ENCODE measurements at places on chromosomes 2 and 18.
A peak's percentile ranks its signal among the peaks of the same experiment; 100 is the strongest.

- H3K27me3 ChIP-seq, result peaks cover 12% of the 10 kb centered on the region
- H3K27ac ChIP-seq, result peak overlapping the region; percentile 9
- H3K36me3 ChIP-seq, result peaks cover 3% of the 10 kb centered on the region
- no peak for DNase-seq
These were observed 58.6 kb downstream of the ZEB2 start for GRCh38 chr2:144461308-144461766.

GRCh38 chr2:12265646-12266045, 451.1 kb upstream of the TRIB2 start:
- peaks cover 33% of the 10 kb centered on the region for H3K4me1 ChIP-seq
- peaks cover 2% of the 10 kb centered on the region for H3K36me3 ChIP-seq
- no peak for DNase-seq
- no peaks in the 10 kb centered on the region for H3K27me3 ChIP-seq
- H3K4me3 ChIP-seq, result no peak overlapping the region

- H3K4me3 ChIP-seq, result peak overlapping the region; percentile 77
- H3K36me3 ChIP-seq, result no peaks in the 10 kb centered on the region
- peak; percentile 39 for DNase-seq
- no peak overlapping the region for H3K27ac ChIP-seq
- peaks cover 14% of the 10 kb centered on the region for H3K27me3 ChIP-seq
These were observed 230.9 kb upstream of the SMAD2 start for GRCh38 chr18:48161191-48161910.

- no peaks in the 10 kb centered on the region for H3K36me3 ChIP-seq
- no peak overlapping the region for H3K27ac ChIP-seq
- DNase-seq, result no peak
- H3K27me3 ChIP-seq, result no peaks in the 10 kb centered on the region
- H3K4me3 ChIP-seq, result no peak overlapping the region
These were observed 122.3 kb downstream of the MEMO1 start for GRCh38 chr2:31888550-31888949.

DNA sequence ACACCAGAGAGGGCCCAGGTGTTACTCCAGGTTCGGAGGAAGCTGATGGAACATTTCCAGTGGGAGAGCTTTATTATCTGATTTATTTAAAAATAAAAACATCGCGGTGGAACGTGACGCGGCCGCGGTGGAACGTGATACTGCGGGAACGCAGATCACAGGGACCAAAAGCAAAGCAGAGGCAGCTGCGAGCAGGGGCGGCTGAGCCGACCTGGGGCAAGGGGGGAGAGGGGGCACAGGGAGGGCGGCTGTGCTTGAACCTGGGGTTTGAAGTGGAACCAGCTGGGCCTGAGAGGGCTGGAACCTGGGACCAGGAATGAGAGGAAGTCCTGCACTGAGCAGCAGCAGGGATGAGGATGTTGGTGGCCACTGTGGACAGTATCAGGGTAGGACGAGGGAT, 583.5 kb upstream of the SALL3 start:
- no peak overlapping the region for H3K27ac ChIP-seq
- DNase-seq, result no peak
- H3K4me3 ChIP-seq, result no peak overlapping the region
- H3K27me3 ChIP-seq, result peaks cover 5% of the 10 kb centered on the region

DNA sequence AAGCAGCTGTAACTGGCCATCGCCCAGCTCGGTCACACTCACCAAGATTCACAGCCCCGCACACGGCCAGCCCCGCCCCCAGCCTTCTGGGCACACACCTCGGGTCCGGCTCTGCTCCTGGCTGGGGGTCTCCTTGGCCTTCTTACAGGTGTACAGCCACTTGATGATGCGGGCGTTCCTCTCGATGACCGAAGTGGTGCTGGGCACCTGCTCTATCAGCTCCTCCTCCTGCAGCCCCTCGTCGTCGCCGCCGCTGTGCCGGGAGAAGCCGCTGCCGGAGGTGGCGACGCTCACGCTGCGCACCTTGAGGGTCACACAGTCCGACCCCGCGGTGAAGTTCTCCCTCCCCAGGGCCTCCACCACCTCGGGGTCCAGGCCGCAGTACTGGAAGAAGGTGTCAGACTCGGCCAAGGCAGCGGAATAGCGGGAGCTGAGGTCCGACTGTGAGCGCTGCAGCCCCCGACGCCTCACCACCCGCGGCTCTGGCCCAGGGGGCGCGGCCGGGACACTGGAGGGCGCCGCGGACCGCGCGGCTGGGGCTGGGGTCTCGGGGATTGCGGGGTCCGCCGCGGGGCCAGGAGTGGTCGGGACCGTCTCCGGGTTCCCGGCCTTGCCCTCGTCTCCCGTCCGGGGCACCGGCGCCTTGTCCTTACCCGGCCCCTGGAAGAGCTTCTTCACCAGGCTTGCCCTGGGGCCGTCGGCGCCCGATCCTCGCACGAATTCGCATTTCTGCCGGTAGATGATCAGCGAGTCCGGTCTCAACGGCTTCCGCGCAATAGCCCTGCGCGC, 769 bp downstream of the FAM110C start:
- no peak overlapping the region for H3K27ac ChIP-seq
- peaks cover 2% of the 10 kb centered on the region for H3K36me3 ChIP-seq
- H3K27me3 ChIP-seq, result peaks cover 69% of the 10 kb centered on the region

DNA sequence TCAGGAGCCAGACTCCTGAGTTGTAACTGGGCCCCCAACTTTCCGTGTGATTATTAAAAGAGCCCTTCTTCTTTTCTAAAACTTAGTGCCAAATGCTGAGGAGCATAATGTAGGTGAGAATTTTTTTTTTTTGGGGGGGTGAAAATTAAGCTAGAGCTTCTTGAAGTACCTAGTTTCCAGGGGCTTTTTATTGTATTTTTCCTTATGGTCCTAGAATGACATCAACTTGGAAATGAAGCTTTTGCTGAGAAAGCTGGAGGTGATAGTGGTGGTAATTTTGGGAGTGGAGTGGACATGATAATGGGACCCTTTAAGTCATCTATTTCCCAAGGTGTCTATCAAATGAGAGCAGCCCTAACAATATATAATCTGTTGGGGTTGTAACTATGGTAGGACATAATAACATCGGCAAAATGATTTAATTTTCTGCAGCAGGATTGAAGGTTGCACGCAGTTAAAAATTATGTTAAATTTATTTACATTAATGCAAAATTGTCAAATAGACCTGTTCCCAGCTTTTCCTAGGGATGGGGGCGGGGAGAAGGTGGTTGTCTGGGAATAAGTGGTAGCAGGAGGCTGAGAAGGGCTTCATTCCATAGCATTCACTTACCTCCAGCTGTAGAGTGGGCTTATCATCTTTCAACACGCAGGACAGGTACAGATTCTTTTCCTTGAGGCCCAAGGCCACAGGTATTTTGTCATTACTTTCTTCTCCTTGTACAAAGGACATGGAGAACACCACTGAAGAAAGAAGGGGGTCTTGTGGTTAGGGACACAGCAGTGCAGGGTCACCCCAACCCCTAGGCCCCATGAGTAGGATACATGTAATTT, 5.7 kb downstream of the IL1B start:
- H3K4me1 ChIP-seq, result peaks cover 4% of the 10 kb centered on the region
- no peak for DNase-seq
- peaks cover 44% of the 10 kb centered on the region for H3K27me3 ChIP-seq
- peaks cover 5% of the 10 kb centered on the region for H3K36me3 ChIP-seq
- no peak overlapping the region for H3K4me3 ChIP-seq

GRCh38 chr18:77129150-77129551, 3.4 kb downstream of the MBP start:
- H3K4me3 ChIP-seq, result peak overlapping the region; percentile 75
- H3K27ac ChIP-seq, result peak overlapping the region; percentile 98
- peaks cover 5% of the 10 kb centered on the region for H3K36me3 ChIP-seq
- no peaks in the 10 kb centered on the region for H3K27me3 ChIP-seq
- no peak for DNase-seq
- H3K4me1 ChIP-seq, result peaks cover 63% of the 10 kb centered on the region
